ENCODE measurements at places on chromosomes 4 and X.
A peak's percentile ranks its signal among the peaks of the same experiment; 100 is the strongest.

GRCh38 chr4:122854447-122855352 lies 28.1 kb downstream of the FGF2 start:
- peak; percentile 36 for DNase-seq

DNA sequence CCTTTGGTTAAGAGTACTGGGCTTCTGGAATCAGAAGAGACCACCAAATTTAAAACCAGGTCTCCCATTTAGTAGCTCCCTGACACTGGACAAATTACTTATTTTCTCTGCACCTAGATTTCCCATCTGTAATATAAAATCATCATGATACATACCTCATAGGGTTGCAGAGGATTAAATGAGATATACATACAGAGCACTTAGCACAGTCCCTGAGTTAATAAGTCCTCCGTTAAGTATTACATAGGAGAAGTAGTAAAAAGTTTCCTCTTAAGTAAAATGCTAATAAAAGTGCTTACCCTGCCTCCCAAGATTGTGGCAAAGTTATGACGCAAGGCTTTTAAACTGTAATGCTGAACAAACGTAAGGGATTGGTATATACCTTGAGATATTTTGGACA lies 539 bp upstream of the CHIC1 start:
- DNase-seq = peak; percentile 22

DNA sequence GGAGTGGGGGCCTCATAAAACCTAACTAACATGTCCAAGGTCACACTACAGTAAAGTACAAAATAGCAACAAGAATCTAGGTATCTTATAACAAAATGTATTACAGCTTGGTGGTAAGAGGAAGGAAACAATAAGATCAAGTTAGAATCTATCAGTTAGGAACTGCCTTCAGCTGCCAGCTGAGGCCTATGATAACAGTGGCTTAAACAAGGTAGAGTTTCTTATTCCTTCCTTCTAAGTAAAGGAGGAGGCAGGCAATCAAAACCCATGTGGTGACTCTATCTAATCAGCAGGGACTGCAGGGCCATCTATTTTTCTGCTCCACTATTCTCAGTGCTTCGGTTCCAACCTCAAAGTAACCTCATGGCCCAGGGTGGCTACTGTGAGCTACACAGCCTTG lies 10.9 kb downstream of the SH3D19 start:
- no peak for DNase-seq

- DNase-seq = no peak
Measured at GRCh38 chr4:81845761-81846160, 374.1 kb upstream of the RASGEF1B start.

GRCh38 chr4:152700151-152700550 lies 20.4 kb upstream of the TMEM154 start:
- DNase-seq = no peak

DNA sequence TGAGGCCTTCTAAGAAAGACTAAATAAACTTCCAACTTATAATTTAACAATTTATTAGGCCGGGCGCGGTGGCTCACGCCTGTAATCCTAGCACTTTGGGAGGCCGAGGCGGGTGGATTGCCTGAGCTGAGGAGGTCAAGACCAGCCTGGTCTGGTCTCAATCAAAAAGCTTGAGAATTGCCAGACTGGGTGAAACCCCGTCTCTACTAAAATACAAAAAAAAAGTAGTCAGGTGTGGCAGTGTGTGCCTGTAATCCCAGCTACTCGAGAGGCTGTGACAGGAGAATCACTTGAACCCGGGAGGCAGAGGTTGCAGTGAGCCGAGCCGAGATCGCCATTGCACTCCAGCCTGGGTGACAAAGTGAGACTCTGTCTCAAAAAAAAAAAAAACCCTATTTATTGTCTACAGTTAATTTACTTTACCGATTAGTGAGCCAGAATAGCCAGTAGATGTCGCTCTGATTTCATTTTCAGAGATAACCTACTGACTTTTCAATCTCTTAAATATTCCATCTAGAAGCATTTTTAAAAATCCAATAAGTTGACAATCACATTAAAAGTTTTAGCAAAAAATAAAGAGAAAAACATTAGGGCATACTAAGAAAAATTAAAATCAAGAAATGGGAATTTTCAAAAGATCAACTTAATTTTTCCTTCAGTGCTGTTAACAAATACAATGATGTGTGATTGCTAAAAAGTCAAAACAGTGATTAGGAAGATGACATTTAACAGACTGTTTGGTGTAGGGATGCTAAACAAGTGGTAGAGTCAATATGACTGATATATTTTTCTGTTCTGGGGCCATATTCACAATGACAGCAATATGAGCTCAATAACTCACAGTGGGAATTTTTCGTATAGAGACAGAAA lies 4.3 kb upstream of the SHROOM3 start:
- DNase-seq = peak; percentile 80

- DNase-seq = no peak
Measured at GRCh38 chr4:186886759-186887158, 163.1 kb upstream of the FAT1 start.

GRCh38 chr4:98620087-98620784 lies 38.2 kb downstream of the TSPAN5 start:
- no peak for DNase-seq

- DNase-seq = peak; percentile 33
Measured at GRCh38 chrX:13216139-13216538, 103.7 kb downstream of the ATXN3L start.

GRCh38 chr4:121712001-121712651 lies 15.3 kb upstream of the ANXA5 start:
- DNase-seq = no peak

- peak; percentile 40 for DNase-seq
Measured at GRCh38 chr4:107509615-107510014, 210.4 kb downstream of the PAPSS1 start.

DNA sequence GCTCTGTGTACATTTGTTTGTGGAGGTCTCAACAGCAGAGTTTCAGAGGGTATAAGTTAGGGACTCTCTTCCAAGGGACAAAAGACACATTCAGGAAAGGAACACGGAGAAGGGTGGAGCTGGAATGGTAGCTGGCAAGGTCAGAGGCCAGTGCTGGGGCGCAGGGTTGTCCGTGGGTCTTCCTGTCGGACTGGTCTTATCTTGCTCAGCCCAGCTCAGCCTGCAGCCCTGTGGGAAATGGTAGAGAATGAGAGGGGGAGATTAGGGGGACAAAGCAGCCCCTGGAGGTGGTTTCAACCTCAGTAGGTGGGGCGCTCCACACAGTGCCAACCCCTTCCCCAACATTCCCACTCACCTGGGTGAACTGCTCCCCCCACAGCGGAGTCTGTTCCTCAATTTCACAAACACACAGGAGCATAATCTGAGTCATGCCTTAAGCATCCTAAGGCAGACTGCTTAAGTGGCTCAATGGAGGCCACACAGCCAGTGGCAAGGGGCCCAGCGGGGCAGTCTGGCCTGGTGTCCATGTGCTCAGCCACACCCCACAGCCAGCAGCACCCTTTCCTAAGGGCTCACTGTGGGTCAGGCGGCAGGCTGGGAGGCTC lies 6.9 kb upstream of the HDAC6 start:
- DNase-seq = peak; percentile 54

DNA sequence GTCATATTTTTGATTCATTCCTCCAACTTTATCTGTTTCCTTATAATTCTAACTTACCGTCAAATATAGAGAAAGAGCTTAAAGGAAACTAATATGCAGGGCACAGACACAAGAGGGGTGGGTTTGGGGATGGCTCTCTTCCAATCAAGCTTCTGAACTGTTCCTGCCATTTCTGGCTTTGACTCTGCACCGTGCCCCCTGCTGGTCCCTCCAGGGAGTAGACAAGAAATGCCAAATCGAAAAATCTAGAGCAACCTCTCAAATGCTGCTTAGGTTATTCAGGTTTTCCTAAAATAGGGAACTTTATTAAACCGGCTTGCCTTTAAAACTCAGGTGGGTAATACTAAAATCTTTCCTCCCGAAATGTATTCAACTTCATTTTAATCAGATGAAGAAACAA lies 39.8 kb upstream of the VCX3A start:
- DNase-seq = peak; percentile 0

- no peak for DNase-seq
Measured at GRCh38 chrX:147945286-147945685, 33.6 kb downstream of the FMR1 start.

DNA sequence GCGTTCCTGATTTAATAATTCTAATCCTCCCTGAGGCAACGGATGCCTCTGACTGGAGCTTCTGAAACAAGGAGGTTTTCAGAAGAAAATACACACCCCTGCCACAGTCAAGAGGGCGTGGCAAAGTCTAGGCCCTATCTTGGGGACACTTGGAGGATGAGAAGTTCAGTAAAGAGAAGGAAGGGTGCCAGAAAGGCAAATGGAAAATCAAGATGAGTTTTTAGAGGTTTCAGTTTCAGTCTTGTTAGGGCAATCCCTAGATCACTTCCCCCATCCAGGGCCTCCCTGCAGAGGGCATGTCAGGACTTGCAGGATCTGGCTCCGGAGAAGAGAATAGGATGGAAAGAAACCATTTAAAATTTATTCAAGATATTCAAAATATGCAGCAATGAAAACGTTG lies 28.5 kb upstream of the FGF2 start:
- peak; percentile 97 for DNase-seq

DNA sequence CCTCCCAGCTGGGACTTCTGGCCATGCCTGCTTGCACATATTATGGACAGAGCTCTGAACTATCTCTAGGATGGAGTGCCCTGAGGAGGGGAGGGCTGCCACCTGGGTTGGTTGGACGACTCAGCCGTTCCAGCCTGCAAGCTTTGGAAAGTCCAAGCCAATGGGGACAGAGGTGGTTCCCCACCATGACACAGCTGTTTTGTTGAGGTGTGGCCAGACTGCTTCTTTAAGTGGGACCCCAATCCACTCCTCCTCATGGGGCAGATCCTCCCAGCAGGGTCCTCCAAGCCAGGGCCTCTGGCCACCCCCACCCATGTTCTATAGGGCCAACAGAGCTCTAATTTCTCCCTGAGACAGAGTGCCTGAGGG lies 22.7 kb downstream of the F8A3 start:
- DNase-seq = no peak

DNA sequence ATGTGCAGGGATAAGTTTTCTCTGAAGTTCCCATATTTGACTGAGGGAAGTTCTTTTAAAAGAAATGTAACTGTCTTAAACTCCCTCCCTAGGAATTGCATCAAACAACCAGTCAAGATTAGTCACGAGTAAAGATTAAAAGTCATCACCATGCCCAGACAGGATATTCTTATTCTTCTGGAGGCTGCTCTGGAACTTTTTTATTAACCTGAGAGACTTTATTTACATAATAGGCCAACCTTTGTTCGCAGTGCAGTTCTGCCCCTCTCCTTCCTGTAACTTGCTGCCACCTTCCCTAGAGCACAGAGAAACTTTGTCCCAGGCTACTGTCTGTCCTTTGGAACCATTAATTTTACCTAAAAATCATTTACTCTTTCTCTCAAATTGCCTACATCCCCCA lies 9.8 kb upstream of the HERC3 start:
- no peak for DNase-seq

GRCh38 chrX:24298191-24298590 lies 15.7 kb downstream of the SUPT20HL2 start:
- peak; percentile 15 for DNase-seq

- peak; percentile 60 for DNase-seq
Measured at GRCh38 chrX:10415306-10416001, 204.9 kb downstream of the MID1 start.

GRCh38 chr4:111323496-111323895 lies 700.6 kb upstream of the PITX2 start:
- DNase-seq = peak; percentile 73

GRCh38 chrX:136021160-136021559 lies 35.9 kb downstream of the SLC9A6 start:
- DNase-seq = no peak

DNA sequence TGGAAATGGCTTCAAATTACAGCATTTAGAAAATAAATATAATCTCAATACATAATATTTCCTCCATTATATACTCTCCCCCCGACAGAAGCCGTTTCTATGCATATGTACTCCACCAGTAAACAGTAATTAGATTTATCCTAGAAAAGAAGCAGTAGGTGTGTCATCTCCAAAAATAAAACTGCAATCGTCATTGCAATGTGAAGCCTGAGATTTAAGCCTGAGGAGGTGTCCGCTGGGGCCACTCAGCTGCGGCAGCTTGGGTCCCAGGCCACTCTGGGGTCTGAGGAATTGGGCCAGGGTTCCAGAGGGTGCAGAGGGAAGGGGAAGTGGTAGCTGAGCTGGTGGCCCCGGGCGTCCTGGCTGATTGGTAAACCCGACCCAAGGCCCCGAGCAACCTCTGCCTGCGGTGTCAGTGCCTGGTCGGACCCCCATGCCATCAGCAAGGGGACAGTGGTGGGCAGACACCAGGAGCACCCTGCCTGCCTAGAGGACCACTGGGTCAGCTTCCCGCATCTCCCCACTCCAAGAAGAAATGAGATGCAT lies 7.8 kb upstream of the MXD4 start:
- DNase-seq = no peak

- DNase-seq = peak; percentile 66
Measured at GRCh38 chr4:98688411-98689290, 30.2 kb upstream of the TSPAN5 start.

DNA sequence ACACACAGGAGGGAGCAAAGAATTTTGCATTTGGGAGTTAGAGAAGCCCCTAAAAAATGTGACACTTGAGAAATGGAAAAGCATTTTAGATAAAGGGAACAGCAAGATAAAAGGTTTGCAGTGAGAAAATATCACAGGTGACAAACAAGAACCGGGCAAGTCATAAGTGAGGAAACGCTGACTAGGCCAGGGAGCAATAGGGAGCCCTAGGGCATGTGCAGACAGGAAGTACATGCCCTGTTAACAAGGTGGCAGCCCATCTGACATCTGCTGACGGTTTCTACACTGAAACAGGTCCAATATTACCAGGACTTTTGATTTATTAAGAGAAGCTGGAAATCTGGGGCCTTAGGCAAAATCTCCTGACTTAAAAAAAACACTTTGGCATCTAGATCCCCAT lies 4.0 kb upstream of the IL13RA1 start:
- no peak for DNase-seq

DNA sequence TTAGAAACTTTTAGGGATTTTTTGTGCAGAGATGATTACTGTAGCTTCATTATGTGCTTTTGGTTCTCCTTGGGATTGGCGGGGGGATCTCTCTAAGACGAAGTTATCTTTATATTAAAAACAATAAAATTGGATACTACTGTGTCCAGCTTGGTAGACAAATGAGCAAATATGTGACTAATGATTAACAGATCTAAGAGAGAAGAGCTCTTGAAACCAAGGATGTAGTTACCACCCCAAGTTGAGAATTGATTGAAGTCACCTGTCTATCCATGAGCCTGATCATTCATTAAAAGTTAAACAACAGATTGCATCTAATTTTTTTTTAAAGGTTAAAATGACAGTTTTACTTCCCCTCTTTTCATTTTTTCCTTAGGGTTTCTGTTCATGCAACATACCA lies 8.7 kb downstream of the PAICS start:
- no peak for DNase-seq

- DNase-seq = peak; percentile 57
Measured at GRCh38 chr4:89784686-89785231, 52.2 kb downstream of the SNCA start.

DNA sequence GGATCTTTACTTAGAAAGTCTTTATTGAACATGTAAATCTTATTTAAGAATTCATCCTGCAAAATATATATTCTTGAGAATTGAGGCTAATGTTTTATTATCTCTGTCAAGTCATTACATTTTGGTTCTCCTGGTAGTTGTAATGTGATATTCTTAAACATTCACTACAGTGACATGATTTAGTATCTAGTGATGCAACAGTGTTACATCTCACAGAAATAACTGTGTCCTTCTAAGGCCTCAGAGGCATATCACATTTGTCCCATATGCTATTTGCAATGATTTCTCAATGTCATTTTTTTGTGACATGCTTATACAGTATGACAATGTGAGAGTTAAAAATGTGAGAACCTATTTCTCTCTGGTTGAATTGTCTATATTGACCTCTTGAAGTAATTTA lies 34.1 kb downstream of the PRRG1 start:
- DNase-seq = peak; percentile 40

Measured in adipocyte (in vitro differentiated cells).